ENCODE measurements at places on chromosomes 2 and 18. TPM values are rescaled to one million over a fixed set of nuclear protein-coding genes. Genes with fewer than 3 reads are reported as not detected.

C1GALT1C1L gene
- 1.2 TPM for polyA plus RNA-seq

SEMA4F gene
- 3.8 TPM for polyA plus RNA-seq

SCTR gene
- 0.23 TPM for polyA plus RNA-seq

SLC4A5 gene
- polyA plus RNA-seq, result 1.4 TPM

ABCB11 gene
- polyA plus RNA-seq, result 0.18 TPM

LYG1 gene
- 0.96 TPM for polyA plus RNA-seq

Data from ovary (tissue), 10 donors.